Body of pancreas (tissue), 4 donors: ENCODE measurements at places on chromosomes 5 and 9. TPM values are rescaled to one million over a fixed set of nuclear protein-coding genes. Genes with fewer than 3 reads are reported as not detected.
A peak's percentile ranks its signal among the peaks of the same experiment; 100 is the strongest.

Gene C1QTNF2
- not detected for total RNA-seq

Gene TAF1L
- total RNA-seq, result not detected

- H3K36me3 ChIP-seq, result no peaks in the 10 kb centered on the region
- H3K27ac ChIP-seq, result no peak overlapping the region
- H3K4me1 ChIP-seq, result no peaks in the 10 kb centered on the region
- H3K4me3 ChIP-seq, result no peak overlapping the region
- DNase-seq, result no peak
- no peaks in the 10 kb centered on the region for H3K27me3 ChIP-seq
Measured at GRCh38 chr9:73054091-73054490, 97.6 kb upstream of the ANXA1 start.

DNA sequence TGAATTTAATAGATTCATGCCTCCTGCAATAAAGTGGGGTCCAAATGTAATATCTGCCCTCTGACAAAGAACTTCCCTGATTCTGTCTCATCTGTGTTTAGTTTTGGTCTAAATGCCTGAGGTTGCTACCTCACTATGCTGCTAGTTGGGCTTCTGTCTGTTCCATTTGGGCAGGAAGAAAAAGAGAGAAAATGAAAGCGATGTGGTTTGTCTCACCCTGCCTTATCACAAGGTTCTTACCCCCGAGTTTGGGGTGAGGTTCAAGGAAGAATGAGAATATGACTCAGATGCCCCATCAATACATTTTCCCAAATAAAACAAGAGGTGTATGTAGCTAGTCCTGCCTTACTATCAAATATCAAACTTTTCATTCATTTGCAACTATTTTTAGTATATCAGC lies 132.1 kb upstream of the MTAP start:
- no peaks in the 10 kb centered on the region for H3K4me1 ChIP-seq
- H3K27me3 ChIP-seq, result no peaks in the 10 kb centered on the region
- H3K4me3 ChIP-seq, result no peak overlapping the region
- H3K36me3 ChIP-seq, result no peaks in the 10 kb centered on the region

Gene DIRAS2
- 2.0 TPM for total RNA-seq

DNA sequence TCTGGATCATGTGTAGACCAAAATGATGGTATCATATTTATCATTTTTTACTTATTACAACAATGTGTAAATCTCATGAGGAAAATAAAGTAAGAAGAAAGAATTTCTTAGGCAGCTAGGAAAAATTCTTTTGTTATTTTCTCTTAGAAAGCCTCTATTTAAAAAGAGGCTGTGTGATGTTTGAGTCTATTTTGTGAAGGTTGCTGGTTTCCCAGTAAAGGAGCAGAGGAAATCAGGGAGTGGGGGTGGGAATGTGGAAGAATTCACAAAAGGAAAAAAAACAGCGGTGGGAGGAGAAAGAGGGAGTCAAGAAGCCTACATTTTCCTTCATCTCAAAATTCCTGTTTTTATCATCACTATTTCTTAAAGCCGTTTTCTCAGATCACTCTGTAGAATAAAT lies 20.1 kb downstream of the PTCH1 start:
- H3K27me3 ChIP-seq, result no peaks in the 10 kb centered on the region
- H3K36me3 ChIP-seq, result no peaks in the 10 kb centered on the region
- peaks cover 8% of the 10 kb centered on the region for H3K4me1 ChIP-seq

GRCh38 chr5:175680020-175680419 lies 22.1 kb downstream of the HRH2 start:
- DNase-seq, result no peak
- H3K27me3 ChIP-seq, result no peaks in the 10 kb centered on the region
- no peak overlapping the region for H3K4me3 ChIP-seq
- H3K27ac ChIP-seq, result no peak overlapping the region
- H3K4me1 ChIP-seq, result no peaks in the 10 kb centered on the region
- no peaks in the 10 kb centered on the region for H3K36me3 ChIP-seq

- no peak overlapping the region for H3K4me3 ChIP-seq
- H3K27me3 ChIP-seq, result no peaks in the 10 kb centered on the region
- no peak for DNase-seq
Measured at GRCh38 chr9:26809795-26810194, 82.8 kb downstream of the CAAP1 start.

GRCh38 chr5:17355586-17356346 lies 138.3 kb downstream of the BASP1 start:
- no peak for DNase-seq
- H3K27me3 ChIP-seq, result no peaks in the 10 kb centered on the region
- no peak overlapping the region for H3K4me3 ChIP-seq
- no peaks in the 10 kb centered on the region for H3K36me3 ChIP-seq
- no peak overlapping the region for H3K27ac ChIP-seq
- no peaks in the 10 kb centered on the region for H3K4me1 ChIP-seq

Gene PCDHGA3
- 4.2 TPM for total RNA-seq

Gene S100Z
- not detected for total RNA-seq

- no peaks in the 10 kb centered on the region for H3K27me3 ChIP-seq
- H3K36me3 ChIP-seq, result no peaks in the 10 kb centered on the region
- DNase-seq, result no peak
- no peak overlapping the region for H3K4me3 ChIP-seq
Measured at GRCh38 chr5:68243681-68244080, 28.1 kb downstream of the PIK3R1 start.

Gene SLC36A2
- total RNA-seq, result not detected

- H3K27me3 ChIP-seq, result no peaks in the 10 kb centered on the region
- H3K4me3 ChIP-seq, result no peak overlapping the region
- no peaks in the 10 kb centered on the region for H3K36me3 ChIP-seq
- DNase-seq, result no peak
- H3K4me1 ChIP-seq, result peaks cover 3% of the 10 kb centered on the region
Measured at GRCh38 chr9:3875361-3876132, 349.7 kb upstream of the RFX3 start.

DNA sequence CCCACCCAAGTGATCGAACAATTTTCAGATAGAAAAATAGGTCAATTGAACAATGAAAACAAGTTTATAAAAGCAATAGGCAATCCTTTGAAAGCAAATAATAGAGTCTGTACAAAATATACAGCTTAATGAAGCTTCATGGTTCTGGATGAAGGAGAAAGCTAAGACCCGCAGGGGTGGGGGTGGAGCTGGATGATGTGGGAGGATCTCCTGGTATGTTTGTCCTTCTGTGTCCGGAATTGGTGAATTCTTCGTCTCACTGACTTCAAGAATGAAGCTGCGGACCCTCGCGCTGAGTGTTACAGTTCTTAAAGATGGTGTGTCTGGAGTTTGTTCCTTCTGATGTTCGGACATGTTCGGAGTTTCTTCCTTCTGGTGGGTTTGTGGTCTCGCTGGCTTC lies 149.9 kb downstream of the NXNL2 start:
- H3K27me3 ChIP-seq, result no peaks in the 10 kb centered on the region
- H3K27ac ChIP-seq, result no peak overlapping the region
- no peak for DNase-seq

DNA sequence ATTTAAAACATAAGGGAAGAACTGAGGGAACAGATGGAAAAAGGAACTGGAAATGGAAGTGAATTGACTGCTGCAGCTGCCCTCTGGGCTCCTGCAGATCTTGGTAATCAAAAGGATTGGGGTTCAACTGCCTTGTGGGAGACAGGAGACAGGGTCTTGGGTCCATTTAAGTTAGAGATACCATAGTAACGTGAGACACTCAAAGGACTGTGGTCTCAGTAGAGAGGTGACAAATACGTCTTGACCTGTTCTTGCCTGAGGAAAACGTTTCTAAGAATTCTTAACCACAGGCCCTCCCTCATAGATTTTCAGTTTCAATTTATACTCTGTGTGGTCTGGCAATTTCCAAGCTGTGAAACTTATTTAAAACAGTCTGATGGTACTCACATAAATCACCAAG lies 100.8 kb upstream of the DHFR start:
- no peak for DNase-seq
- H3K27ac ChIP-seq, result no peak overlapping the region

- H3K27me3 ChIP-seq, result no peaks in the 10 kb centered on the region
- H3K27ac ChIP-seq, result no peak overlapping the region
- DNase-seq, result no peak
Measured at GRCh38 chr5:167835146-167835545, 456.3 kb upstream of the WWC1 start.

Gene CDC20B
- total RNA-seq, result not detected

DNA sequence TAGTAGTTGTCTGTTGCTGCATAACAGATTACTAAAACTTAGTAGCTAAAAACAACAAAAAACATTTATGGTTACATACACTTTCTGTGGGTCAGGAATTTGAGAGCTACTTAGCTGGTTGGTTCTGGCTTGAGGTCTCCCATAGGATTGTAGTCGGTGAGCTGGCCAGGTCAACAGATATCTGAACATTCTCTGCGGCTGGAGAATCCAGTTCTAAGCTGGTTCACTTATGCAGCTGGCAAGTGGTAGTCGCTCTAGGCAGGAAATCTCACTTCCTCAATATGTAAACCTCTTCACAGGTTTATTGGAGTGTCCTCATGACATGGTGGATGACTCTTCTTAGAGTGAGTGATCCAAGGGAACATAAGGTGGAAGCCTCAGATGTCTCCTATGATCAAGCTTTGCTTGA lies 65.7 kb upstream of the TNFAIP8 start:
- peak; percentile 29 for DNase-seq
- peaks cover 56% of the 10 kb centered on the region for H3K4me1 ChIP-seq
- H3K36me3 ChIP-seq, result no peaks in the 10 kb centered on the region
- peak overlapping the region; percentile 50 for H3K27ac ChIP-seq

- no peak overlapping the region for H3K27ac ChIP-seq
- no peaks in the 10 kb centered on the region for H3K27me3 ChIP-seq
- no peaks in the 10 kb centered on the region for H3K36me3 ChIP-seq
- H3K4me1 ChIP-seq, result no peaks in the 10 kb centered on the region
Measured at GRCh38 chr5:122321921-122322320, 9.9 kb downstream of the SNCAIP start.

Gene CNOT6
- 4.0 TPM for total RNA-seq

- DNase-seq, result no peak
- H3K36me3 ChIP-seq, result peaks cover 1% of the 10 kb centered on the region
- no peaks in the 10 kb centered on the region for H3K27me3 ChIP-seq
Measured at GRCh38 chr5:123369371-123369968, 53.7 kb downstream of the CEP120 start.

DNA sequence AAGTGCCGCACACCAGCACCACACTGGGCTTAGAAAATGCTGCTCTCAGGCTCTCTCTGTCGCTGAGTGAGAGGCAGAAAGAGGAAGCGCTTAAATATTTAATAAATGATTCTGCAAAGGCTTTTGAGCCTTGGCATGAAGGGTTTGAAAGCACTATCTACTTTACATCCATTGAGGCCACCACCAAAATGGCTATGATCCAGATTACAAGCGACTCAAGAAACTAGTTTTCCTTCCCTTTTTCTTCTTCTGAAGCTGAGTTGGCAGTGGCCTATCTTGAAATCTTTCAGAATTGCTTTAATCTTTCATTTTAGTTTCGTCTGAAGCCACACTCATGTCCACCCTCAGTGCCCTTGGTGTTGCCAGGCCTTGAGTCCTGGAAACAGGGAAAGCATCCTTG lies 59.5 kb downstream of the EBF1 start:
- H3K27me3 ChIP-seq, result no peaks in the 10 kb centered on the region
- DNase-seq, result no peak

Gene OMD
- total RNA-seq, result 0.33 TPM

GRCh38 chr9:107963246-107963645 lies 473.7 kb upstream of the KLF4 start:
- H3K4me3 ChIP-seq, result no peak overlapping the region
- H3K27ac ChIP-seq, result no peak overlapping the region
- H3K27me3 ChIP-seq, result no peaks in the 10 kb centered on the region
- peaks cover 5% of the 10 kb centered on the region for H3K4me1 ChIP-seq
- no peak for DNase-seq

DNA sequence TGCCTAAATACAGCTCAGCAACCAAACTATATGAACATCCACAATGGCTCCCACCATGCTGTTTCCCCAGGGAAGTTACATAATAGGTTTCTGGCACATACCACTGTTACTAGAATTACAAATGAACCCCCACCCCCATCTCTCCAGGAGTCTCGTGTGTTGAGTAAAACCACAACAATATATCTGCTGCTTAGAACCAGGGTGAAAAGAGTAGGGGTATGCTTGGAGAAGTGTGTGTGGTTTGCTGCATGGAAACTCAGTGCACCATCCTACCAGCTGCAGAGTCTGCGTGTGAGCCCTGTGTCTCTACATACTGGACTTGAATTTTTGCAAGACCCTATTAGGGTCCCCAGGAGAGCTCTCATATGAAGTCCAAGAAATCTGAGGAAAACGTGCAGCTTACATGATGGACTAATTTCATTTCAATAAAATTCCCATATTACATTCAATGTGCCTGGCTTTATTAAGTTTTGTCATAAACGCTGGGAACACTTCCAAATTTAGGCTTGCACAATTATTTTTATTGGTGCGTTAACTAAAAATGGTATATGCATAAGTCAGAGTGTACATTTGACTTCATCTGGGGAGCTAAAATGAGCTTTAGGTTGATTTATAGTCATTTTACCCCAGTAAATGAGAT lies 104.5 kb upstream of the NFIB start:
- H3K4me1 ChIP-seq, result no peaks in the 10 kb centered on the region
- H3K36me3 ChIP-seq, result no peaks in the 10 kb centered on the region
- H3K27me3 ChIP-seq, result no peaks in the 10 kb centered on the region

- H3K4me3 ChIP-seq, result no peak overlapping the region
- DNase-seq, result no peak
- no peaks in the 10 kb centered on the region for H3K4me1 ChIP-seq
- H3K27me3 ChIP-seq, result no peaks in the 10 kb centered on the region
Measured at GRCh38 chr5:102713278-102713677, 41.8 kb upstream of the PAM start.

GRCh38 chr5:158727771-158728311 lies 371.9 kb downstream of the EBF1 start:
- no peaks in the 10 kb centered on the region for H3K27me3 ChIP-seq
- no peak overlapping the region for H3K4me3 ChIP-seq
- no peaks in the 10 kb centered on the region for H3K4me1 ChIP-seq
- H3K36me3 ChIP-seq, result no peaks in the 10 kb centered on the region

- DNase-seq, result no peak
- no peaks in the 10 kb centered on the region for H3K27me3 ChIP-seq
- no peak overlapping the region for H3K4me3 ChIP-seq
Measured at GRCh38 chr5:42879291-42879690, 67.6 kb upstream of the SELENOP start.
